ENCODE measurements at places on chromosomes 6 and 20.

DNA sequence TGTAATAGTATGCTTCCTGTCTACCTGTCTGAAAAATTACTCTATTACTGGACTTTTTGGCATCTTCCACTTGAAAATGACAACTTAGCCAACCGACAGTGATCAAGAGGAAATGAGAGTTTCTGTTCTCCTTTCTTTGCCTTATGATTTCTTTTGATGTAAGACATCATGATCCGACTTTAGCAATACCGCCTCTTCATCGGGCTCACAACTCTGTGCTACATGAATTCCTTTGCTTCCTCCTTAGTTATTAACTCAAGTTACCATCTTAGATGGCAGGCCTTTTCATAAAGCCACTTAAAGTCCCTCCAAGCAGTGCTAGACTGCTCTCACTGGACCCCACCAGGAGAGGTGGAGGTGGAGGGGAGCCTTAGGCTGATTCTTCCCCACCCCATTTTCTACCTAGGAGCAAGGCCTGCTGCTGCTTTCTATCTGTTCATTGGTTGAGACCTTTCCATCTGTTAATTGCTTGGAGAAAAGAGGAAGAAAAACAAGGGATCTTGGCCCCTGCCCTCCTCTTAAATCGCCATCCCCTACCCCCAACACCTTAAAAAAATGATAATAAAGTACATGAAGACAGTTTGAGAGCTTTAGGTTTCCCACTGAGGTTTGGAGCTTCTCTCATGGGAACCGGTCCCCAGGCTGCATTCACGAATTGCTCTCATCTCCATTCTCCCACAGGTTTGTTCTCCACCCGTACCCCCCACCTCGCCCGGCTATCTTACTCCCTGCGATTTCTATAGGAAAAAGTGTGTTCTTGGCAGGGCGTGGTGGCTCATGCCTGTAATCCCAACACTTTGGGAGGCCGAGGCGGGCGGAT is 21.6 kb upstream of the MCM3 start:
- DNase-seq: no peak

- DNase-seq: peak; percentile 41
Measured at GRCh38 chr20:49853640-49854039, 41.0 kb downstream of the SLC9A8 start.

DNA sequence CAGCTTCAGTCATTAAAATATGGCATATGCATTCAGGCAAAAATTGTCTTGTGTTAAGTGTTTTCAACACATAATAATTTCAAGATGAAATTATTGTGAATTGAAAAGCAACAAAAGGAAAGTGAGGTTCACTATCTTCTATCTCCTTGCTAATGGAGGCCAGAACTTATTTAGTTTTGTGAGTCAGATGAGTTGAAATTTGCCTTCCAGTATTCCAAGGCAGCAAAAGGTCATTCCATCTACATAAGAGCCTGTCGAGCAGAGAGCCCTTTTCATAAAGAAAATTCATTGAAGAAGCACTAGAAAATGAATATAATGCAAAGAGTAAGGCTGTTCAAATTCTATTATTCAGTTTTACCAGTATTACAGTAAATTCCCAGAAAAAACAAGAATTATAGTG is 274.3 kb downstream of the PLCB1 start:
- DNase-seq: no peak

- DNase-seq: no peak
Measured at GRCh38 chr6:35048031-35048613, 93.0 kb downstream of the TCP11 start.

GRCh38 chr20:10412591-10413408 is 21.2 kb downstream of the MKKS start:
- no peak for DNase-seq

DNA sequence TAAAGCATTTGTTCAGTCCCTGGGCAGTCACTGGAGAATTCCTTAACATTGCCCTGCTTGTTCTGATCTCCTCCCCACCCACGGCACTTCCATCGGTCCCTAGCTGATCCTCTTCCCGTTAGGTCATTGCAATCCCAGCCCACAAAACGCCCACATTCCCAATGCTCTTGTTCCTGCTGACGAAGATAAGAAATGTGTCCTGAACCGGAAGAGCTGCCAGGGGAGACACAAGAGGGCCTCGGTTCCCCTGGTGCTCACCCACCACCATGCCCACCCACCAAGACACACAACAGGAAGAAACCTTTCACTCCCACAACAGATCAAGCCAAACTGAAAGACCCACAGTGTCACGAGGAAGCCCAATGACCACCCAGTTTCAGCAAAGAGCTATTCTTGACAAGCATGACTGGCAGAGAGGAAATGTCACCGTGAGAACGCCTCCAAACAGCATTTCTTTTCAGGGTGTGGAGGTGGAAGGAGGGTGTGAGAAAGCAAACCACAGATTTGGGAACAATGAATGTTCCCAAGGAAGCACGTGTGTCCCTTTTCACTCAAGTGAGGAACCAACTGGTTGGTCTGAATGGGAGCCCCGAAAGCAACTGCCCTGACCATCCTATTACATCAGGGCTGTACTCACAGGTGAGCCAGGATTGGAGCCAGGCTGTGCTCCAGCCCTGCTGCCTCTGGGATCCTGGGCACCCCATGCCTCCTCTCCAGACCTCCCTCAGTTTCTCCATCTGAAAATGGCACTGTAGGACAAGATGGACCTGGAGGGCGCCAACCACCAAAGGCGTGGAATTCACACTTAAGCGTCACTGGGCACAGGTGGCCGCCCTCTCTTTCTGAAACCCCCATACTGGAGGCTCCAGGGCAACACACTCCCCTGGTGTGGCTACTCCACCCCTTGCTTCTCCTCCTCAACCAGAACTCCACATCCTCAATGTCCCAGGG is 97.5 kb downstream of the ZMYND8 start:
- DNase-seq: no peak

GRCh38 chr6:163943607-163944385 is 529.3 kb downstream of the QKI start:
- no peak for DNase-seq

GRCh38 chr20:48129345-48129942 is 344.2 kb upstream of the SULF2 start:
- DNase-seq: no peak

GRCh38 chr20:9161311-9161710 is 92.4 kb downstream of the PLCB4 start:
- no peak for DNase-seq

DNA sequence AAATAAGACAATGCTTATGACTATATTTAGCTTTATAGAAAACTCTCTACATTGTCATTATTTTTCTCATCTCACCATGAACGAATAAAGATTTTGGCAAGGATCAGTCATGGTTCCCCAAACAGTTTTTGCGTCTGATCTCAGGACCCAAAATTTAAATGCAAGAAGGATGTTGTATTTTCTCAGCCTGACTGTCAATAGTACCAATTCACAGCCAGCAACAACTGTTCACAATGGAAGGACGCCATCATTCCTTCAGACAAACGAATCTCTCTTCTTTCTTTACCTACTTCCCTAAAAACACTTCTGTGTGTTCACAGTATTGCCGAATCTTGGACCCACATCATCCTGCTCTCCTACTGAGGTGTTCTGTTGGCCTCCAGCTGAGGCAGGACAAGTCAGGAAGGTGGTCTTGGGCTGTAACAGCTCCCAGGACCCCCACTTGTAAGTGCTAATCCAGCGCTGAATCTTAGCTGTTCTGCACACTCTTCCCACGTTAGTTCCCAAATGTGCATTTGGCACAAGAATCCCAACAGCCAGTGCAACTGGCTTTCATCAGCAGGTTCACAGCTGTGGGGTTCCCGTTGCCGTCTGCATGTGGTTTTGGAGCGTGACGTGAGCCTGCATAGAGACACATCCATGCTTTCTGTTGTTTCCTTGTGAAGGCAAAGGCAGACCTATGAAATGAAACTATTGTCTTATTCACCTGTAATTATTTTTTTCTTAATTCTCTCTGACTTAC is 600.0 kb downstream of the QKI start:
- no peak for DNase-seq

DNA sequence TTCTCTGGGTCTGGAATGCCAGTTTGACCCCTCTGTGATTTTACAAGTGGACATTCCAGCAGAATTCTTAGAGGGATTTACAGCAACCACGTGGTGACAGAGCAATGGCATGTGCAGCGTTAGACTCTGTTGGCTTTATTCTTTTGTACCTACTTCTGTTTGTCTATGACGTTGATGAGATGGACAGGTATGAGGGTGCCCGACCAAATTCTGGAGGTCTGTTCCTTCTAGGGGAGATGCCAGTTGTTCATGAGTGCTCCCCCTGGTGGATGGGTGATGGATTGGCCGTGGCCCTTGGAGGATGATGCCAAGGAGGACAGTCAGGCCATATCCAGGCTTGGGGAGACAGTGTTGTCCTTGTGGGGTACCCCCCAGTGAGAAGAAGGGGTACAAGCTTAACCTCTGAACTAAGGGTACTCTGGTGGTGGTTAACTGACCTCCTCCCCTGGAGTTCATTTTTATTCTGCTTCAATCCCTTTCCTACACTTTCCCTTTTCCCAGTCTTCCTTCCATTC is 198.6 kb downstream of the DTNBP1 start:
- peak; percentile 12 for DNase-seq

DNA sequence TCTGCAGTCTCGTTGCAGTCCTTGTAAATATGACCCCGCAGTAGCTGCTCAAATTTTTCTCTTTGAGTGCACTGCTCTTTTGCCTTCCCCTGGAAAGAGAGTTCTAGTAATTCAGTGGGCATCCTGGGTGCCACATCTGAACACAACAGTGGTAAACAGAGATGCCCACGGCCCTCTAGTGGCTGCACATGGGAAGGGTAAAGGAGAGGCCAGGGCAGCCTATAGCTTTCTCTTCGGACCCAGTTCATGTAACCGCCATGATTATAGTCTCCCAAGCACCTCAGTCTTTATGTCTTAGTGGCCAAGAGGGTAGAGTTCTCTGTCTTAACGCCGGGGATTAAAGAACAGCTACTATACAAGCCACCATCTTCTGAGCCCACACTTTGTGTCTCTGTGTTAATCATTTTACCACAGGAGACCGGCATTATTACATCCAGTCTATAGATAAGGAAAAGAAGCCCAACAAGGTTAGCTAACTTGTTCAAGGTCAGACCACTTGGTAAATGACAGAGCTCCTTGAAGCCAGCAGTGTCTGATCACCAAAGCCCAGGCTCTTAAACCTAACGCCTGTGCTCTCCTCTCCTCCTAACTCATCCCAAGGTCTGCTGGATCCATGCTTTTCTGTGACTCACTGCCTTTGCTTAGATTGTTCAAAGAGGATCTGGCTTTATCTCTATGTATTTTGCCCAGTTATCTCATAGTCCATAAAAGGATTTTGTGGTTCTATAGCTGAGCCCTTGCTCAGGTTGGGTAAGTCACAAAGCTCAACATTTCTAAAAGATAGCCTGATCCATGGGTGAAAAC is 81.8 kb downstream of the ISM1 start:
- DNase-seq: peak; percentile 25

GRCh38 chr6:6646859-6647258 is 58.3 kb downstream of the LY86 start:
- no peak for DNase-seq

DNA sequence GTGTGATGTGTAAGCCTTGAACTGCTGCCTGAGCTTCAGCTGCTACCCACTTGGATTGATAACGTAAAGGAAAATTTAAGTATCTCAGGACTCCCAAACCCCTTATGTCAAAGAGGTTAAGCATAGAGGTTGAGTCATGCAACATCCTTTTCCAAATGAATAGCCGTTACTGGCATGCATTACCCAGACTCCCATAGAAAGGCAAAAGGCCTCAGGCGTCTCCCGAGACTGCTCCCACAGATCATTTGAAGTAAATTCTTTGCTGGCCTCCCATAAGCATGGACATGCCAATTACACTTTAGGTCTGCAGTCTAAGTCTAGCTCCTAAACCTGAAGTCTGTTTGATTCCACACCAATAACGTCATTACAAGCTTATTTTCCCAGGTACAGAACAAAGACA is 14.7 kb downstream of the IPCEF1 start:
- no peak for DNase-seq

GRCh38 chr20:17421493-17421892 is 109.7 kb downstream of the BFSP1 start:
- DNase-seq: peak; percentile 18

DNA sequence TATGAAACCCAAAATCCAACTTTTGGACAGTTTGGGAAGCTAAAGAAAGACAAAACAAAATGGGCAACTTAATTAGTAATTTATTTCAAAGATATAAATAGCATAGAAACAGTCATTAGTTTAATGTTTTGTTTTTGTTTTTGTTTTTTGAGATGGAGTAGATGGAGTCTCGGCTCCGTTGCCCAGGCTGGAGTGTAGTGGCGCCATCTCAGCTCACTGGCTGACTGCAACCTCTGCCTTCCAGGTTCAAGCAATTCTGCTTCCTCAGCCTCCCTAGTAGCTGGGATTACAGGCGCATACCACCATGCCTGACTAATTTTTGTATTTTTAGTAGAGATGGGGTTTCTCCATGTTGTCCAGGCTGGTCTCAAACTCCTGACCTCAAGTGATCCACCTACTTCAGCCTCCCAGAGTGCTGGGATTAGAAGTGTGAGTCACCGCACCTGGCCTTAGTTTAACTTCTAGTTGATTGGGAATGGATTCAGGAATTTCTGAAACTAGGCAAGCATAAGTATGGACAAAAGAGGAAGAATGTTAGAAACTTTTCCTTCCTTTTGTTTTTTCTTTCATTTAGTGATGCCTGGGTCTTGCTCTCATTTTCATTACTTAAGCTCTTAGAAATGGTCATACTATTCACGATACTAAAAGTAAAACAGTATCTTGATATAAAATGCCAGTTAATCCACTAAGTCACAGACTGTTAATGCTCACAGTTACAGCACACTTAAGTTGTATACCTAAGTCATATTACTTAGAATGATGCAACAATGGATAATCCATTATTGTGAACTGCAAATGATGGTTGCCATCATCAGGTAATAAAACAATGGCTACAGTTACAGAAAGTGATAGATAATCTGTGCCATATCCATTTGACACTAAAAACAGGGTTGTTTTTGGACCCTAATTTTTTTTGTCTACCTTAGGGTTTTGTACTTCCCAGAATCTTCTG is 8.2 kb downstream of the SENP6 start:
- no peak for DNase-seq

- peak; percentile 40 for DNase-seq
Measured at GRCh38 chr6:160221423-160221822, 37.2 kb downstream of the SLC22A2 start.

DNA sequence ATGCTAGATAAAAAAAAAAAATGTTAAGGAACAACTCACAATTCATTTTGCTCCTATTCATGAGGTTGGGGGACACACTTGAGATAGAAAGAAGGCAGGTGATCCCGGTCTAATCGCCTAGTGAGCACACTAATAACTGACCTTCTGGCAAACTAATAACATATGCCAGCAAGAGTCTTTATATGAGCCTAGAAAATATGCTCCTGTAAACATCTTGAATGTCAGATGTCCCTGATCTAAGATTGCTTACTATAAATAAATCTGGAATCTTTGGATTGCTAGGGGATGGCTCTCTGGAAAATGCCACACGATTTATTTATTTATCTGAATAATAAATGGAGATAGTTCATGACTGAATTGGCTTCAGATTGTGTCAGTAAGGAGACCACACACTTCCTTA is 821.9 kb downstream of the GRIK2 start:
- DNase-seq: no peak

DNA sequence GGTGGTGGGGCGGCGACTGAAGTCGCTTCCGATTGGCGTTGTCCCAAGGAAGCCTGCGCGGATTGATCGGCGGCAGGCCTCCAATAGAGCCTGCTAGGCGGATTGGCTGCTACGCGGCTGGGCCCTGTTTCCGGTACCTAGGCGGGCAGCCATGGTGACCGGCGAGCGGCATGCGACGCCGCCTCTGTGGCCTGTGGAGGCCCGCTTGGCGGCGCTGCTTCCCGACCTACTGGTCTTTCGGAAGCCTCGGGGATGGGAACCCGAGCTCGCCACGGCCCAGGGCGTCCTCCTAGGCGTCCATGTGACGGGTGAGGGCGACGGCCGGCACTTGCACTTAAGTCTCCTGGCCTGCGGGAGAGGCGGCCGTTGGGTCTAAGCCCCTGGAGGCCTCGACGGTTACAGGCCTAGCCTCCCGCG is 28.1 kb downstream of the NFYA start:
- no peak for DNase-seq
